Panc1 (cell line): ENCODE measurements at places on chromosomes 4 and X.
A peak's percentile ranks its signal among the peaks of the same experiment; 100 is the strongest.

- no peaks in the 10 kb centered on the region for H3K27me3 ChIP-seq
- no peak overlapping the region for H3K4me3 ChIP-seq
- H3K36me3 ChIP-seq: no peaks in the 10 kb centered on the region
- H3K4me1 ChIP-seq: no peaks in the 10 kb centered on the region
Measured at GRCh38 chr4:43763029-43763610, 685.5 kb downstream of the KCTD8 start.

GRCh38 chr4:160350944-160351343 lies 1248.1 kb downstream of the RAPGEF2 start:
- DNase-seq: no peak
- H3K27me3 ChIP-seq: no peaks in the 10 kb centered on the region

- H3K4me3 ChIP-seq: no peak overlapping the region
- H3K36me3 ChIP-seq: no peaks in the 10 kb centered on the region
- no peak for DNase-seq
- H3K27me3 ChIP-seq: peaks cover 4% of the 10 kb centered on the region
- H3K27ac ChIP-seq: no peak overlapping the region
Measured at GRCh38 chrX:137172317-137172948, 138.6 kb upstream of the GPR101 start.

DNA sequence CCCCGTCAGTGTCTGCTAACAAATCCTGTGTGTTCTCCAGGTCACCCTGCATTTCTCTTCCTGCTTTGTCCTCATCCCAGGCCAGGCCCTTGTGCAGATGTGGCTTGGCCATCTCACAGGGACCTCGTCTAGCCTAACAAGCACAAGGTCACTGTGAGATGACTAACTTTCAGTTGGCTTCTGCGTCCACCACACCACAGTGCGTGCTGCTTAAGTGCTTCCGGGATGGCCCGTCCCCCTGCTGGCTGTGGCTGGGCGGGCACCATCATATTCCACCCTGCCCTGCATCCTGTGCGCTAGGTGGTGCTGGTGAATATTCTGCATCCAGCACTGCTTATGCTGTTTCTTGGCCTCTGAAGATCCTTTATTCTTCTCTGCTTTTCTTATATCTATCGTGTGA lies 33.8 kb downstream of the RBBP7 start:
- peaks cover 3% of the 10 kb centered on the region; the same call in 1 of the 2 replicates for H3K4me1 ChIP-seq
- H3K36me3 ChIP-seq: peaks cover 2% of the 10 kb centered on the region; the same call in 1 of the 2 replicates
- no peak overlapping the region for H3K27ac ChIP-seq

DNA sequence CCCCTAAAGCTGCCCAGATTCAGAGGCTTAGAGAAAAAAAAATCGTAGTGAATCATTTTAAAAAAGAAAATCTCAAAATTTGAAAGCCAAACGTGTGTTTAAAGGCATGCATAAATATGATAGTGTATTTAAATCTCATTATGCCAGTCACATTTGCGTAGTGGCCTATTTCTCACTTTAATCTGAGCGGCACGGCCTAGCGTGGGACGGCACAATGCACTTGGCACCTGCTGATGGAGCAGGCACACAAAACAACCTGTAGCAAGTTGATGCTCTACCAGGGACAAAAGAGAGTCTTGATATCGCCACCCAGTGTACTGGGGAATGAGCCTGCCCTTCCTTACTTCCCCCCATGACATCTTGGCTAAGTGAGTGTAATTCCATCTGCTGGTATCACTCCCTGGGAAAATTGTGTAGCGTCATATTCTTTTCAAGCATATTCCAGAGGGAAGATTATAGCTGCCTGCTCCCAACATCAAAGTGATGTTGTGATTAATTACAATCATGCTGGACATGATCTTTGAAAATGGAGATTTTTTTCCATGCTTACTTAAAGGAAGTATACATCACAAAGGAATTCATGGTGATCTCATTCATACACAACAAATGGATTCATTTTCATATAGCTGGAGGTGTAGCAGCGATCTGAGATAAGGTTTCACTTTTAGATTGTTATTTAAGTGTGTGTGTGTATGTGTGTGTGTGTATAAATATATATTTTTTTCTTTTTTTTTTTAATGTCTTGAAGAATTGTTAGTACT lies 138.8 kb downstream of the DCTD start:
- H3K4me3 ChIP-seq: no peak overlapping the region
- H3K4me1 ChIP-seq: no peaks in the 10 kb centered on the region
- H3K27ac ChIP-seq: no peak overlapping the region

- H3K27ac ChIP-seq: no peak overlapping the region
- DNase-seq: no peak
- H3K36me3 ChIP-seq: no peaks in the 10 kb centered on the region
- H3K4me3 ChIP-seq: no peak overlapping the region
- H3K4me1 ChIP-seq: no peaks in the 10 kb centered on the region
- no peaks in the 10 kb centered on the region for H3K27me3 ChIP-seq
Measured at GRCh38 chr4:63393544-63393943, 1015.7 kb downstream of the TECRL start.

DNA sequence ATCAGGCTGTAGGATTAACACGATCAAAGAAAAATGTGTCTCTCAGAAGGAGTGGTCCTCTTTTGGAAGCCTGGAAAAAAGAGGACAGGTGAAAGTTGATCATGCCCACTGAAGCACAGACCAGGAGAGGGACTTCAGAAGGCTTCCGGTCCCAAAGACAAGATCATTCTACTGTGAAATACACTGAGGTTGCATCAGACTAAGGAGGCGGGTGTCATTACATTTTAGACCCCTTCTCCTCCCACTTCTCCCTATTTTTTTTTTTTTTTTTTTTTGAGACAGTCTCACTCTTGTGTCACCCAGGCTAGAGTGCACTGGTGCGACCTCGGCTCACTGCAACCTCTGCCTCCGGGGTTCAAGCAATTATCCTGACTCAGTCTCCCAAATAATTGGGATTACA lies 67.5 kb downstream of the RBM47 start:
- DNase-seq: no peak
- H3K27me3 ChIP-seq: no peaks in the 10 kb centered on the region
- peaks cover 4% of the 10 kb centered on the region; the same call in 1 of the 2 replicates for H3K4me1 ChIP-seq
- H3K27ac ChIP-seq: no peak overlapping the region

GRCh38 chrX:103063918-103064434 lies at the start of gene BEX1:
Gene BEX1, minus strand, starts transcription at chrX:103064171. Its CDS starts 897 bp downstream, at chrX:103063274.
- DNase-seq: no peak
- no peaks in the 10 kb centered on the region for H3K4me1 ChIP-seq
- H3K4me3 ChIP-seq: no peak within 1 kb of the TSS
- H3K27ac ChIP-seq: no peak within 1 kb of the TSS

GRCh38 chr4:98838977-98839618 lies 89.8 kb downstream of the EIF4E start:
- no peaks in the 10 kb centered on the region for H3K27me3 ChIP-seq
- H3K4me3 ChIP-seq: no peak overlapping the region
- H3K36me3 ChIP-seq: no peaks in the 10 kb centered on the region
- DNase-seq: no peak
- H3K27ac ChIP-seq: no peak overlapping the region
- H3K4me1 ChIP-seq: no peaks in the 10 kb centered on the region

GRCh38 chr4:103171006-103171405 lies 27.1 kb downstream of the CENPE start:
- no peak overlapping the region for H3K27ac ChIP-seq
- H3K27me3 ChIP-seq: no peaks in the 10 kb centered on the region
- peaks cover 4% of the 10 kb centered on the region for H3K36me3 ChIP-seq
- no peak for DNase-seq
- H3K4me3 ChIP-seq: no peak overlapping the region
- no peaks in the 10 kb centered on the region for H3K4me1 ChIP-seq

- H3K27ac ChIP-seq: no peak overlapping the region
- H3K36me3 ChIP-seq: no peaks in the 10 kb centered on the region
- no peaks in the 10 kb centered on the region for H3K27me3 ChIP-seq
Measured at GRCh38 chr4:152634110-152634760, 45.6 kb downstream of the TMEM154 start.

- H3K36me3 ChIP-seq: no peaks in the 10 kb centered on the region
- peak; percentile 61 for DNase-seq
- no peaks in the 10 kb centered on the region for H3K27me3 ChIP-seq
Measured at GRCh38 chr4:88659055-88659889, 38.4 kb downstream of the NAP1L5 start.

- no peaks in the 10 kb centered on the region for H3K36me3 ChIP-seq
- DNase-seq: no peak
- H3K27ac ChIP-seq: no peak overlapping the region
- H3K27me3 ChIP-seq: no peaks in the 10 kb centered on the region
- H3K4me1 ChIP-seq: no peaks in the 10 kb centered on the region
- H3K4me3 ChIP-seq: no peak overlapping the region
Measured at GRCh38 chr4:68451246-68452211, 4.3 kb downstream of the TMPRSS11E start.

- no peaks in the 10 kb centered on the region for H3K4me1 ChIP-seq
- DNase-seq: no peak
- no peak overlapping the region for H3K4me3 ChIP-seq
- no peaks in the 10 kb centered on the region for H3K36me3 ChIP-seq
Measured at GRCh38 chr4:80201252-80202151, 4.2 kb downstream of the PRDM8 start.

DNA sequence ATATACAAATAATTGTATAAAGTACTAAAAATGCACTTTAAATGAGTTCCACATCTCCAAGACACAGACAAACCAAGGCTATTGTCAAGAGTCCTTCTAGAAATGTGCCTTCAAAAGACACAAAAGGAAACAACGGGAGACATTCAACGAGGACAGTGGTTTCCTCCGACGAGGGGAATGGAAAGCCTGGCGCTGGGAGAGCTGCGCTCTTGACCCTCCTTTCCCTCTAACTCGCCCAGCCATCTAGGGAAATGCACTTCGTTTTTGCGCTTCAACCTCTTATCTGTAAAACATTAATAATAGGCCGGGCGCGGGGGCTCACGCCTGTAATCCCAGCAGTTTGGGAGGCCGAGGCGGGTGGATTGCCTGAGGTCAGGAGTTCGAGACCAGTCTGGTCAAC lies 37.0 kb downstream of the ZFP42 start:
- no peaks in the 10 kb centered on the region for H3K36me3 ChIP-seq
- H3K4me1 ChIP-seq: no peaks in the 10 kb centered on the region
- no peak overlapping the region for H3K4me3 ChIP-seq
- H3K27ac ChIP-seq: no peak overlapping the region
- DNase-seq: no peak
- H3K27me3 ChIP-seq: no peaks in the 10 kb centered on the region

DNA sequence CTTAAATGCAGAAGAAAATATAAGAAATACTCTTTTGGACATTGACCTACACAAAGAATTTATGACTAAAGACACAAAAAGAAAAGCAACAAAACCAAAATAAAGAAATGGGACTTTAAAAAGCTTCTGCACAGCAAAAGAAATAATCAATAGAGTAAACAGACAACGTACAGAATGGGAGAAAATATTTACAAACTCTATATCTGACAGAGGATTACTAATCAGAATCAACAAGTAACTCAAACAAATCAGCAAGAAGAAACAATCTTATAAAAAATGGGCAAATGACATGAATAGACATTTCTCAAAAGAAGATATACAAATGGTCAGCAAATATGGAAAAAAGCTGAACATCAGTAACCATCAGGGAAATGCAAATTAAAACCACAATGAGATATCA lies 37.6 kb upstream of the UGT2B17 start:
- no peaks in the 10 kb centered on the region for H3K27me3 ChIP-seq
- no peak for DNase-seq
- no peak overlapping the region for H3K27ac ChIP-seq
- H3K36me3 ChIP-seq: no peaks in the 10 kb centered on the region
- no peak overlapping the region for H3K4me3 ChIP-seq

GRCh38 chrX:94662689-94663088 lies 988.7 kb downstream of the FAM133A start:
- DNase-seq: no peak
- H3K4me1 ChIP-seq: no peaks in the 10 kb centered on the region
- H3K27me3 ChIP-seq: no peaks in the 10 kb centered on the region
- H3K27ac ChIP-seq: no peak overlapping the region
- no peak overlapping the region for H3K4me3 ChIP-seq

GRCh38 chr4:145954924-145955339 lies 16.3 kb upstream of the ZNF827 start:
- peak; percentile 47 for DNase-seq
- peaks cover 5% of the 10 kb centered on the region for H3K4me1 ChIP-seq
- H3K27me3 ChIP-seq: no peaks in the 10 kb centered on the region
- H3K36me3 ChIP-seq: no peaks in the 10 kb centered on the region

GRCh38 chr4:256492-256891 lies 48.8 kb downstream of the ZNF732 start:
- H3K27me3 ChIP-seq: no peaks in the 10 kb centered on the region
- DNase-seq: no peak
- no peaks in the 10 kb centered on the region for H3K4me1 ChIP-seq
- H3K4me3 ChIP-seq: no peak overlapping the region

DNA sequence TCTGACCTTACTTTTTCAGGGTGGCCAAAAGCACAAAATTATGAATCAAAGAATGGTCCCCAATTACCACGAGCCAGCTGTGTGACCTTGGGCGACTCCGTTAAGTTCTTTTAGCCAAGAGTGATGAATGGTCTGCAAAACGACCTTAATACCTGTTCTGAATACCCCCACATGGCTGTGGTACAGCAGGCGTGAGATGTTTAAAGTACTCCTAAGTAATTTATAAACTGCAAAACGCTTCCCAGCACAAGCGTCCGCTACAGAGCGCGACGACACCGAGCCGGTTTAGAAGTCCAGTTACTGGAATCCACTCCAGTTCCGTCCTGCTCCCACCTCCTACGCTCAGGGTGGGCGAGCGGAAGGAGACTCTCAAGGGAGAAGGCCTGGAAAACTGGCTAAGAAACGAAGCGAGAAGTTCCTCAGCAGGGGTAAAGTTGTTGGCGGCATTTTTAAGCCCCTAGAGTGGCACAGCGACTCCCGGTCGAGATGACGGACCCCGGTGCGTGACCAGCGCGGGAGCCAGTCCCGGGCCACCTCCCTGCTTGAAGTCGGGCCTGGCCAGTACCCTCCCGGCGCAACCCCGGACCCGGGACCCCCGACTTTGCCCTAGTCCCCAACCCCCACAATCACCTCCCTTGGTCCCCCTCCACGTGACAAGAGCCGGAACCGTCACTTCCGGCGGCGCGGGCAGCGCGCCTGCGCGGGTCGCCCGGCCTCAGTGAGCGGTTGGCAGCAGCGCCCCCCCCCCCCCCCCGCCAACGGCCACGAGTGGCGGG lies 659 bp upstream of the BMP2K start:
- no peaks in the 10 kb centered on the region for H3K27me3 ChIP-seq
- H3K4me3 ChIP-seq: peak overlapping the region; percentile 83
- H3K4me1 ChIP-seq: peaks cover 20% of the 10 kb centered on the region
- peak overlapping the region; percentile 98 for H3K27ac ChIP-seq
- peak; percentile 15 for DNase-seq

GRCh38 chr4:140363051-140363450 lies 10.4 kb upstream of the SCOC start:
- no peaks in the 10 kb centered on the region for H3K36me3 ChIP-seq
- H3K4me1 ChIP-seq: no peaks in the 10 kb centered on the region
- H3K4me3 ChIP-seq: no peak overlapping the region
- DNase-seq: no peak
- H3K27ac ChIP-seq: no peak overlapping the region

DNA sequence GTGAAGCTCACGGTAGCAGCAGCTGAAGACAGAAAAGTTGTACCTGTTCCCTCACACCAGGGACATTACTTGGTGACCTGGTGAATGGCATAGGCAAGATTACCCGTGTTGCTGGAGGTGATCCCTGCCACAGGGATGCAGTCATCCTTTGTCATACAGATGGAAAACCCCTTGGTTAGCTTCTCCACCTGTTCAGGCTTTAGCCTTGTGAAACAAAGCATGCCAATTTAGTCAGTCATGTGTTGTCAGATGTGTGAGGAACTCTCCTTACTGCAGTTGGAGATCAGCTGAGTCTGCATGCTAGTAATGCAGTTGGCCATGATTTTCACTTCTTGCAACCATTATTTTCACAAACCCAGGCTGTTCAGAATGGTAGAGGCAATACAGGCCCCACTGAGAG lies 41.0 kb downstream of the AMELX start:
- DNase-seq: no peak
- no peak overlapping the region for H3K27ac ChIP-seq
- no peaks in the 10 kb centered on the region for H3K27me3 ChIP-seq
